AG09319 (cell line): ENCODE measurements at places on chromosomes 16 and 17.

DNA sequence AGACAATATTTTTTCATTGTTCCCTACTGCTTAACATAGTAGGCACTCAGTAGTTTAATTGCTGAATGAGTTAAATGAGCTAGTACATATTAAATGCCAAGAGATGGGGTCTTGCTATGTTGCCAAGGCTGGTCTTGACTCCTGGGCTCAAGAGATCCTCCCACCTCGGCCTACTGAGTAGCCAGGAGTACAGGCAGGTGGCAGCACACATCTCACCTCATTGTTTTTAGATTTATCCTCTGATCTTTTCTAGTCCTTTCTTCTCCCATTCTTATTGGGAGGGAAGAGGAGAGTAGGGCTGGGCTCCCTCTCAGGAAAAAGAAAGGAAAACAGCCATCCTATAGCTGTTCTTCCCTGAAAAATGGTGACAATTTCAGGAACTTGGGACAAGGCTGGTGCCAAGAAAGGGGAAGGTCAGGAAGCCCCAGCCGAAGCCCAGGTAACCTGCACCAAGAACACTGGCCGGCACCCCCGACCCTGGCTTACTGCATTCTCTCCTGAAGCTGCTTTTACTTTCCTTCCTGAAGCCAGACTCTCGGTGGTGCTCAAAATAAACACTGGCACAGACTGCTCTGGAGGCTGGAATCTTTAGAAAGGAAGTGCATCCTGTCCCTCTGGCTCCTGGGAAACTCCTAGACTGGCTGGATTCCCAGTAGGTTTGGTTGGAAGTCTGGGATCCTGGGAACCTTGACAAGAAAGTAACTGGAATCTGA, 2.7 kb downstream of the TNFAIP1 start:
- DNase-seq: no peak

DNA sequence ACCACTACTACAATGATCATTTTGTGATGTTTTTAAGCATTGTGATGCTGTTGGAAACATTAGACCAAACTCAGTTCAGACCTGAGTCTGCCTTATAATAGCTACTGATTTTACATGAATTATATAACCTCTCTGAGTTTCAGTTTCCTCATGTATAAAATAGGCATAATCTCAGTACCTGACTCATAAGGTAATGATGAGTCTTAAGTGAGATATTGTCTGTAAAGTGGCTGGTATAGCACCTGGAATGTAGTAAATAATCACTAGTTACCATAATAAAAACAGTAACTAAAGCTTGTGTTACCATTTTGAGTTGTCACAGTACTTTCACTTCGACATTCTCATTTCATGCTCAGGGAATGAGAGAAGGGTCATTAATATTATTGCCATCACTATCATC, 381.5 kb upstream of the SALL1 start:
- DNase-seq: no peak

GRCh38 chr16:12163970-12164369, 187.4 kb downstream of the SNX29 start:
- DNase-seq: no peak

GRCh38 chr17:61395409-61395982, 4.1 kb upstream of the TBX2 start:
- DNase-seq: no peak

DNA sequence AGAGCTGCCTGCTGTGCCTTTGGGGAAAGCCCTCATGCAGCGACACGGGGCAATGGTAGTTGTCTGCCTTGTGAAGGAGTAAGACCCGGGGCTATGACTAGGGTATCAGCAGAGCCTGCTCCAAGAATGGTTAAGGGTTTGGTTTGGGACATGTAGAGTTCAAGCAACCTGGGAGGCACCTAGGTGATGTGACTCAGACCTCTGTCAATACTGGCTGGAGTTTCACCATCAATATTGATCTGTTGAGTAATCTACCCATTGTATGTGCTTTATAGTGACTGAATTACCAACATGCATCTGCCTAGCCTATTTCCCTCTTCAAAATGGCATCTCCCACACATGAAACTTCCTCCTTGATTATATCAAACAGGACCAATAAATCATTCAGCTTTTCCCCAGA, 398.4 kb upstream of the HSBP1 start:
- DNase-seq: no peak

DNA sequence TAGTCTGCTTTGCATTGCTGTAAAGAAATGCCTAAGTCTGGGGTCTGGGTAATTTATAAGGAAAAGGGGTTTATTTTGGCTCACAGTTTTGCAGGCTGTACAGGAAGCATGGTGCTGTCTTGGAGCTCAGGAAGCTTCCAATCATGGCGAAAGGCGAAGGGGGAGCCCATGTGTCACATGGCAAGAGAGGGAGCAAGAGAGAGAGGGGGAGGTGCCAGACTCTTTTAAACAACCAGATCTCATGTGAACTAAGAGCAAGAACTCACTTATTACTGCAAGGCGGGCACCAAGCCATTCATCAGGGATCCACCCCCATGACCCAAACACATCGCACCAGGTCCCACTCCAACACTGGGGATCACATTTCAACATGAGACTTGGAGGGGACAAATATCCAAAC, 148.2 kb upstream of the HS3ST2 start:
- no peak for DNase-seq

DNA sequence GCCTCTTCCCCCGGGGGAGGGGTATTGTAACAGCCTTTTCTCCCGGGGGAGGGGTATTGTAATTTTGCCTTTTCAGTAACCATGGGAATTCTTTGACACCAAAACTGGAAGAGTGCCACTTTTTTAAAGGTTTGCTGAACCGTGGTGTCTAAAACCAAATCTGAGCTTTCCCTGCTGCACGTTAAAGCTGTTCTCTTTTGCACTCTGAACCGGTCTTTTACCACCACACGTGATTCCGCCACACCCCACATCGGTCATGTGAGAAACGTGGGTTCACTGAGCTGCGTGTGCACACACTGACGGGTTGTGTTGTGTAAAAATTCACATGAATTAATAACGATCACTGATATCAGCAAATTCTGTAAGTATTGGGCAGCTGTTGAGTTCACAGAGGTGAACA, 9.2 kb upstream of the ACSF3 start:
- DNase-seq: no peak

GRCh38 chr16:28931801-28932225, at the start of gene CD19:
Gene CD19, plus strand, starts transcription at chr16:28931971. Its CDS starts 30 bp downstream, at chr16:28932001.
- no peak for DNase-seq

- no peak for DNase-seq
Measured at GRCh38 chr16:59126486-59126885, 392.4 kb upstream of the GOT2 start.

DNA sequence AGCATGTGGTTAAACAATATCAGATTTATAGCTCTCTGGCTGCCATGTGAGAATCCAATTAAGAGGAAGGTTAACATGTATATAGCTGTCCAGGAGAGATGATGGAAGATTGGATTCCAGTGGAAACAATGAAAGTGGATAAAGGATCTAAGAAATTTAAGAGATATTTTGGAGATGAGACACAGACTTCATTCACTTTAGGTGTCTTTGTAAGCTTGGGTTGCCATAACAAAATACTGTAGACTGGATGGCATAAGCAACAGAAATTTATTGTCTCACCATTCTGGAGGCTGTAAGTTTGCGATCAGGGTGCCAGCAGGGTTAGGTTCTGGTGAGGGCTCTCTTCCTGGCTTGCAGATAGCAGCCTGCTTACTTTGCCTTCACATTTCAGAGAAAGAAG, 155.9 kb upstream of the MYOCD start:
- DNase-seq: no peak

DNA sequence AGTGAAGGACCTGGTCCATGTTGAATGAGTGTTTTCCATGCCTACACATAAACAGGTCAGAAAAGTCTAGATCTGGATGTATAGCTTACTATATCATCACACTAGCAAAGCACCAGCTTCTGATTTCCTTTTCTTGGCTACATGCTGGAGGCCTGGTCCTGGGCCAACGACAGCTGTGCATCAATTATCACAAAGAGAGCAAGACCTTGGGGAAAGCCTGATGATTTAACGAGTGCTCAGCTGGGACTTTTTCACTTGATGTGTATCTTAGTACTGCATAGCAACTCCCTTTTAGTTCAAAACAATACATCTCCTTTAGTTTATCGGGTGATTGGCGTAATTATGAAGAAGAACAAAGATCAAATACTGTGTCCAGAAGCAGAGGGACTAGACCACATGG, 358.2 kb downstream of the KIF2B start:
- DNase-seq: no peak

- DNase-seq: no peak
Measured at GRCh38 chr17:51850201-51850600, 308.3 kb downstream of the CA10 start.

- no peak for DNase-seq
Measured at GRCh38 chr17:64491034-64491860, 5.6 kb downstream of the POLG2 start.

DNA sequence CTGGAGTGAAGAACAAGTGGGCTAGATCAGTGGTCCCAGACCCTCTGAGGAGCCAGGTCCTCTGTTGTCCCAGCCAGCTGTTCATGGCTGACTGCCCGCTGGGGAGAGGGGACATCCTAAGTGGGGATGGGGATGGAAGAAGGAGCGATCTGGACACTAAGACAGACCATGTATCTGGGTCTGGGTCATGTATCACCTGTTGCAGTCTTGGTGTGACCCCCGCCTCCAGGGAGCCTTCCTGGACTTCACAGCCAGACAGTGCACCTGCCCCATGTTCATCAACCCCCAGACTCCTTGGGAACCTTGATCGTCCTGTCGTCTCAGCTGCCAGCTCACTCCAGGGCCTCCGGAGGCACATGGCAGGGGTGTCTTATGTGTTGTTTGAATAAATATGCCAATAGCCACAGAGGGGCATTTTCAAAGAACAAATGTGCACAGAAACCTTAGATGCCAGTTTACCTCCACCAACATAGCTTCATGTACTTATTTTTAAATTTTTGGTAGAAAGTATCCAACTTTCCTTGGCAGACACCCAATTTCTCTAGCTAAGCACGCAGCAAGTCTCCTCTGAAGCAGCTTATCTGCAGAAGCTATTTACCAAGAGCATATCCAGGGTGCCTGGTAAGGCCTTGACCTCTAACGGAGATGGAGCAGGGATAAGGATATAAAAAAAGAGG, 43.2 kb downstream of the CRISPLD2 start:
- no peak for DNase-seq

- DNase-seq: no peak
Measured at GRCh38 chr17:82007495-82008257, 15.0 kb downstream of the CENPX start.

DNA sequence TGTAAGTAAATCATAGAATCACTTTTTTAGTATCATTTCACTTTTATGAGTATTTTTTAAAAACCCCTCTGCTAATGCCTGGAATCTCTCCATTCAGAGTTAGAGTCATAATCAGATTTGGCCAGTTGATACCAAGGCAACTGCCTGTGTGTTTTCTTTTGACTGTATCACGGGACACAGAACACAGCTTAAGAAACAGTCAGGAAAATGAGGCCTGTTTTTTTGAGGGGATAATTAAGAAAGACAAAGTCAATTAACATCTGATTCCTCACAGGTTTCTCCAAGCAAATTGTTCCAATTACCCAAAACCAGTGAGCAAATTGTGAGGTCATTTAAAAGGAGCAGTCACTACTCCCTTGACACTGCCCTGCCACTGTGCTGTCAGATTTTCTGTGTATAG, 944.5 kb upstream of the SOX9 start:
- DNase-seq: no peak

DNA sequence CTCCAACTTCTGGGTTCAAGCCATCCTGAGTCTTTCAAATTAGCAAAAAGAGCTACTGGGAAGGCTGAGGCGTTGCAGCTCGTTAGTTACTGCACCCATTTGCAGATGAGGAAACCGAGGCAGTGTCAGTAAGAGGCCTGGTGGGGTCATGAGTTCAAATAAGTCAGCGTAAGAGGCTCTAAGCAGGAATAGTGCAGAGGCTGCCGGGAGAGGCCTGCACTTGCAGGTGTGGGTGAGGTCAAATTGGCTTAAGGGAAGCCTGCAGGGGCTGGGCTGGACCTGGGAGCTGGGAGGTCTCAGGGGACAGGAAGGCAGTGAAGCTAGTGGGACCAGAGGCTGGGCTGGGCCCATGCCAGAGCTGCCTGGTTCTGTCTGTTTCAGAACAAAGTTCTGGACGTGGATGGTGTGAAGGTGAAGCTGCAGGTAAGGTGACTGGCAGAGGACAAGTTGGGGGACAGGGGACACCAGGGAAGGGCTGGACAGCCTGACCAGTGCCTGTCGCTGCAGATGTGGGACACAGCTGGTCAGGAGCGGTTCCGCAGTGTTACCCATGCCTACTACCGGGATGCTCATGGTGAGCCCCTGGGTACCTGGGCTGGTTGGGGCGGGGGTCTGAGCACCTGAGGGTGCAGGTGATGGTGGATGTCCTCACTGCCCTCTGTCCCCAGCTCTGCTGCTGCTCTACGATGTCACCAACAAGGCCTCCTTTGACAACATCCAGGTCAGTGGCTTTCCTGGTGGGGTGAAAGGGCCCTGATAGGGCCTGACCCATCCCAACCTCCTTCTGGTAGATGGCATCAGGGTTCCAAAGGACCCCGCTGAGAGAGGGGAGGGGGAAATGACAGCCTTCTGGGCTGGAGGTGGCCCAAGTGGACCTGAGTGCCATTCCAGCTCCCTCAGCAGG, 3.0 kb downstream of the RAB26 start:
- no peak for DNase-seq

DNA sequence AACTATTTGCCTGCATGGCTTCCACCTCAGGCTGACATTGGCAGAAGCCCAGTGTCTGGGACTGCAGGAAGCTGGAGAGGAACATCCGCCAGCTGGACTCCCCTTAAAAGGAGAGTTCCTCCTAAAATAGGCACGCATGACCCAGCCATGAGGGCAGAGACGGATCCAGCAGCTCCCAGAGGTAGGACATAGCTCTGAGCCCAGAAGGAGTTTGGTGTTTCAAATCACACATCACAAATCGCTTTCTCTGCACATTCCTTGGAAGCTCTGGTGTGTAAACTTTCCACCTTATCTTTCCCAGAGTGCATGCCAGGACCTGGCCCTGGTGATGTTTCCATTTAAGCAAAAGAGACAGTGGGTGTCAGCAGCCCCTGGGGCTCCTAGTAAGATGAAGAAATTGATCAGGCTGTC, 231.1 kb upstream of the CDH5 start:
- no peak for DNase-seq

GRCh38 chr17:6495450-6496115, 51.3 kb downstream of the PIMREG start:
- no peak for DNase-seq

DNA sequence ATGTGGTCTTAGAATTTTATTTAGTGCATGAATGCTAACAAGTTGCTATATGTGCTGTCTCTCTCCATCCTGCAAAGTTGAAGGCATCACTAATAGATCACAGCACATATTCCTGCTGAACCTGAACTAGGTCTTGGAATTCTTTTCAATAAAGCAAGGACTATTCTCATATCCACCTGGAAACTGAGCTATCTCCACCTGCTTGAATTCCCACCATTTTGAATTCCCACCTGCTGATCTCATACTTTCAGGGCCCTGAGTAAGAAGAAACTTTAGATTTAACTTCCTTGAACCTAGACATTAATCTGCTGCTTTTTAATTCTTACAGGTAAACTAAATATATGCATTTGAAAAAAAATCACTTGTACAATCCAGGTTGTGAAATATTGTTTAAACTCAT, 445.3 kb upstream of the CCL2 start:
- DNase-seq: no peak
